Stimulated activated CD8-positive, alpha-beta memory T cell treated with anti-CD3 and anti-CD28 coated beads, Interleukin-4, amount 100 ng/mL, for 1 hour (primary cell): ENCODE measurements at places on chromosomes 16 and 17.

- no peak for DNase-seq
Measured at GRCh38 chr17:42025936-42026335, 6.0 kb downstream of the NKIRAS2 start.

DNA sequence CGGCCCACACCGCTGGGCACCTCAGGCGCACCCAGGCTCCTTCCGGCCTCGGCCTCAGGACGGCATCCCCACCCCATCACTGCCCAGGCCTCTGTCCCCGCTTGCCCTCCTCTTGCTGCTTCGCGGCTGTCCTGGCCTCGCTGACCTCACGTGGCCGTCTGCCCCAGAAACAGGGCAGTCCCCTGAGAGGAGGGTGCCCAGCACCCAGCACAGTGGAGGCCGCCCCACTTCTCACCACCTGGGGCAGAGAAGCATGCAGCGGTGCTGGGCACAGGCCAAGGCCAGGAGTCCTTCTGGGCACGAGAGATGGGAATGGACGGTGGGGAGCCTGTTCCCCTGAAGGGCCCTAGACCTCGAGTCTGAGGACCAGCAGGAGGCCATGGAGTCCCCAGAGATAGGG lies 8.9 kb downstream of the HAGH start:
- DNase-seq, result no peak

DNA sequence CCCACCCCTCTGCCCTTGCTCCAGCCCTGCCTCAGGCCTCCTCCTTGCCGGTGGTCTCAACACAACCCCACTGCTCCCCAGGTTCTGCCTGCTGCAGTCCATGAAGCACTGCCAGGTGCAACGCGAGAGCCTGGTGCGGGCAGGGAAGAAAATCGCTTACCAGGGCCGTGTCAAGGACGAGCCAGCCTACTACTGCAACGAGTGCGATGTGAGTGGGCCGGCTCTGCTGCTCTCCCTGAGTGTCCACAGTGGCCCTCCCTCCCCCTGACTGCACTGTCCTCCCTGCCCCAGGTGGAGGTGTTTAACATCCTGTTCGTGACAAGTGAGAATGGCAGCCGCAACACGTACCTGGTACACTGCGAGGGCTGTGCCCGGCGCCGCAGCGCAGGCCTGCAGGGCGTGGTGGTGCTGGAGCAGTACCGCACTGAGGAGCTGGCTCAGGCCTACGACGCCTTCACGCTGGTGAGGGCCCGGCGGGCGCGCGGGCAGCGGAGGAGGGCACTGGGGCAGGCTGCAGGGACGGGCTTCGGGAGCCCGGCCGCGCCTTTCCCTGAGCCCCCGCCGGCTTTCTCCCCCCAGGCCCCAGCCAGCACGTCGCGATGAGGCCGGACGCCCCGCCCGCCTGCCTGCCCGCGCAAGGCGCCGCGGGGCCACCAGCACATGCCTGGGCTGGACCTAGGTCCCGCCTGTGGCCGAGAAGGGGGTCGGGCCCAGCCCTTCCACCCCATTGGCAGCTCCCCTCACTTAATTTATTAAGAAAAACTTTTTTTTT lies 1.8 kb upstream of the TMEM88 start:
- no peak for DNase-seq

DNA sequence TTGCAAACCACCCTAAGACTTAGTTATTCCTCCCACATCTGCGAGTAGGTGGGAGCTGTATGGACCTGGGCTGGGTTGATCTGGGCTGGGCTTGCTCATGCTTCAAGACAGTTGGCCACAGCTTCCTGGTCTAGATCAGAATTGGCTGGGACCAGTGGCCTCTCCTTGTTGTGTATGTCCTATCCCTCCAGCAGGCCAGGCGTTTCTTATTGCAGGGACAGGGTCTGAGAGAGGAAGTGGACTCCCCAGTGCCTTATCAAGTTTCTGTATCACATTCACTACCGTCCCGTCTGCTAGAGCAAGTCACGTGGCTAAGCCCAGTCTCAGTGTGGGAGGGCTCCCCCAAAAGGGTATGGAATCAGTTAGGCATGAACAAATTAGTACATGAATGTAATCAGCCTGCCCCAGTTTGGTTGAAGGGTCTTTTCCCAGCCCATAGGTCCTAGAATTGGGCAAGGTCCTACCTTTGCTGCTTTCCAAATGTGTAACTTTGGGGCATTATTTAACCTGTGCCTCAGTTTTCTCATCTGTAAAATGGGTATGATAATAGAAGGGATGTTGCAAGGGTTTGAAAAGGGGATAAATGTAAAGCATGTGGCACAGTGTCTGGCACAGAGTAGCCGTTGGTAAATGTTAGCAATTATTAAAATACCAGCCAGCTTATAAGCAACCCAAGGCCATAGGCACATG lies 36.0 kb downstream of the NKD1 start:
- DNase-seq, result no peak

DNA sequence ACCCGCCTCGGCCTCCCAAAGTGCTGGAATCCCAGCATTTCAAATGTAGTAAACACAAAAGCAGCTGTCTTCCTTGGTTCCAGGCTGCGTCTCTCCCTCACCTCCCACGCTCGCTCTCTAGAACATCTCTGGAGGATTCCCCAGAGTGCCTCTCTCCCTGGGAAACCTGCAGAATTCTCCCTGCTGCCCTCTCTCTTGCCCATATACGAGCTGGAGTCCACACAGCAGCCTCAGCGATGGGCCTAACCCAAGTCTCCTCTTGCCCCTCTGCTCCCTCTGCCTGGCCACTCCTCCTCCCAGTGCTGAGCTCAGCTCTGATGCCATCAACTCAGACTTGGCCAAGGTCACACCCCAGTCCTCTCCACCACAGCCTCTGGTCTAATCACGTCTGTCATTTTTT lies 10.6 kb downstream of the GPRC5B start:
- no peak for DNase-seq

DNA sequence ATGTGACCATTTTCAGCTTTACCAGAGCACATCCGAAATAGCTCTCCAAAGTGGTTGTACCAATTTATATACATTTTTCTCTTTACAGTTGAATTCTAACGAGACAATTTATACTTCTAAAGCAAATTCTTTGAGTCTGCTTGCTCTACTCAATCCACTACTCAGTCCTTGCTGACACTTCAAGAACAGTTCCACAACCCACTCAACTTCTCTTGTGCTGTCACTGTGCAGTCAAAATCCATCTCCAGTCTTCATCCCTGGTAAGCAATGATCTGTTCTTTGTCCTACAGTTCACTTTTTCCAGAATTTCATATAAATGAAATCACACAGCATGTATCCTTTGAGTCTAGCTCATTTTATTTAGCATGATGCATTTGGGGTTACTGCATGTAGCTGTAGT lies 30.6 kb downstream of the NETO2 start:
- DNase-seq, result no peak
